Pulmonary artery endothelial cell (primary cell): ENCODE measurements at places on chromosomes 2 and 18. TPM values are rescaled to one million over a fixed set of nuclear protein-coding genes. Genes with fewer than 3 reads are reported as not detected.

DNA sequence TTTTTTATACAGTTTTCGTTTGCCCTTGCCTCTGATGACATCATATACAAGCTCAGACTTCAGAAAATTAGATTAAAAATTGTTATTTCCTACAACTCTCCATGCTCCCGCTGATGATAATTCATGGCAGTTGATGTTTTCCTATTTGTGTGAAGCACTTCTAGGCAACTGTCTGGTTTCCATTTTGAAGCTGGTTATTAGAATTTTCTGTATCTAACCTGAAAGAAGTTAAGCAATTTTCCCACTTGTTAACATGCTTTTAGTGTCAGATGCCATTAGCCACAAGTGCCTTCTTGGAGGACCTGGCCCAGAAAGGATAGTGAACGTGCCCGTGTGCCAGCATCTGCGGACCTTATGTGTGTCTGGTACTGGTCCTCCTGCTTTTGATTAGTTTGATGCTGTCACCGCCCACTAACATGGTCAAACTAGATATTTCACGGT is 347.6 kb upstream of the RAB12 start:
- no peak for DNase-seq

DNA sequence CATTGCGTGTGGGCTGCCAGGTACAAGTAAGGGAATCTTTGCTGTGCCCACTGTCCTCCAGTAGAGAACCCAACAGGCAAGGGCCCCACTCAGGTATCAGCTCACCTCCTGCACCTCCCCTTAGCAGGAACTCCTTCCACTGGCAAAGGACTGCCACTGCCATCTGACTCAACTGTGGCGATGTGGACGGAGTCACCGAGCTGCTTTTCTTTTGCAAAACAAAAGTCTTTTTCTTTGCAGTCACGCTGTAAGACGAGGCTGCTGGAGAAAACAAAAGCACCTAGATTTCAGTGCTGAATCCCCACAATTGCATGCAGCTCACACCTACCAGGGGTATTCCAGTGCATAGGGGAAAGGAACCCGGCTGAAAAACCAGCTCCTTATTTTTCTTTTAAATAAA is 7.9 kb downstream of the MTERF4 start:
- DNase-seq, result no peak

- DNase-seq, result no peak
These were observed 190.1 kb downstream of the CTNNA2 start for GRCh38 chr2:79702905-79703304.

- DNase-seq, result no peak
These were observed 173.9 kb upstream of the ARL4C start for GRCh38 chr2:234670806-234671205.

- no peak for DNase-seq
These were observed 7.6 kb downstream of the HIBCH start for GRCh38 chr2:190311893-190312634.

GRCh38 chr18:36775396-36775795 is 53.4 kb downstream of the TPGS2 start:
- DNase-seq, result no peak

DNA sequence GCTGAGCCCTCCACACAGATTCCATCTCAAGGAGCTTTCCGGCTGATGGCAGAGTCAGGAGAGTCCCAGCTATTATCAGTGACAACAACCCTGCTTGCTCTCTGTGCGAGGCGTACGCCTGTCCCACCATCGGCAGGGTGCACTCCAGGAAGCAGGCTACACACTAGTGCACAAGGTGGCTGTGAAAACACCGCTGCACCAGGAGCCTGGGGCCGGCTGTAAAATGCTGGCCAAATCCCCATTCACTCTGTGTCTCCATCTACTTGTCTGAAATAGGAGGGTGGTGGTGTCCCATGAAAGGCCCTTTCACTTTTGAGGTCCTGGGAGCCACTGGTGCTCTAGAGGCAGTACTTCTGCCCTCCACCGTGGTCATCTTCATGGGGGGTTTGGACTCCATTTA is 183.2 kb upstream of the SMAD2 start:
- no peak for DNase-seq

GRCh38 chr18:53997064-53997463 is 227.4 kb downstream of the MBD2 start:
- no peak for DNase-seq

DNA sequence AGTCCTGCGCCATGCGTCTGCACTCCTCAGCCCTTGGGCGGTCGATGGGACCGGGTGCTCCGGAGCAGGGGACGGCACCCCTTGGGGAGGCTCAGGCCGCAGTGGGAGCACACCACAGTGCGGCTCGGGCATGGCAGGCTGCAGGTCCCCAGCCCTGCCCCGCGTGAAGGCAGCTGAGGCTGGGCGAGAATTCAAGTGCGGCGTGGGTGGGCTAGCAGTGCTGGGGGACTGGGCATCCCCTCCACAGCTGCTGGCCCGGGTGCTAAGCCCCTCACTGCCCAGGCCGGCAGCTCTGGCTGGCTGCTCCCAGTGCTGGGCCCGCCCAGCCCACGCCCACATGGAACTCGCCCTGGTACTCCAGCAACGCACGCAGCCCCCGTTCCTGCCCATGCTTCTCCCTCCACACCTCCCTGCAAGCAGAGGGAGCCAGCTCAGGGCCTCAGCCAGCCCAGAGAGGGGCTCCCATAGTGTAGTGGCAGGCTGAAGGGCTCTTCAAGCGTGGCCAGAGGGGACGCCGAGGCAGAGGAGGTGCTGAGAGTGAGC is 198.3 kb upstream of the CNTNAP5 start:
- no peak for DNase-seq

DNA sequence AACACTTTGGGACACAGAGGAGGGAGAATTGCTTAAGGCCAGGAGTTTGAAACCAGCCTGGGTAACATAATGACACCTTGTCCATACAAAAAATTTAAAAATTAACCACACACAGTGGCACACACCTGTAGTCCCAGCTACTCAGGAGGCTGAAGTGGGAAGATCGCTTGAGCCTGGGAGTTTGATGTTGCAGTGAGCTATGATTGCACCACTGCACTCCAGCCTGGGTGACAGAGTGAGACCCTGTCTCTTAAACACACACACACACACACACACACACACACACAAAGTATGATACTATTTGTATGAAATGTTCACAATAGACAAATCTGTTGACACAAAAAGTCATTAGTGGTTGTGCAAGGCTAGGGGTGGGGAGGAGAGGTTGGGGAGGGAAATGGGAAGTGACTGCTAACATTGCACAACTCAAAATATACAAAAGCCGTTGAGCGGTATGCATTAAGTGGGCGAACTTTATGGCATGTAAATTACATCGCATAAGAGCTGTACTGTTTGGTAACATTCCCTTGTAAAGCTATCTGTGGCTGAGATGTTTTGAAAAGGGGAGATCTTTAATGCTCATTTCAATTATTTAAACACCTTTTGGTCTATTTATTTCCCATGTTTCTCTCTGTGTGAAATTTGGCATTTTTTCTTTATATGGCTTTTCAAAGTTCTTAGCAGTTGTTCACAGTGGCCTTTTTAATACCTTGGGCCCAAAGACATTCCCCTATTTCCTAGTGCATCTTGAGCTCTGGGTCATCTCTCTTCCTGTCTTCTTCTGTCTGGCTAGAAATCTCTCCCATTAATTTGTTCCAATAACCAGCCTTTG is 58.9 kb upstream of the ZNF516 start:
- DNase-seq, result no peak

GRCh38 chr2:195029804-195030654 is 627.0 kb upstream of the SLC39A10 start:
- no peak for DNase-seq

- DNase-seq, result no peak
These were observed 25.6 kb upstream of the INHBB start for GRCh38 chr2:120320318-120320851.

- DNase-seq, result no peak
These were observed 41.3 kb upstream of the PPP1R1C start for GRCh38 chr2:181944164-181944913.

- DNase-seq, result no peak
These were observed 6.5 kb downstream of the MERTK start for GRCh38 chr2:111904726-111905474.

DNA sequence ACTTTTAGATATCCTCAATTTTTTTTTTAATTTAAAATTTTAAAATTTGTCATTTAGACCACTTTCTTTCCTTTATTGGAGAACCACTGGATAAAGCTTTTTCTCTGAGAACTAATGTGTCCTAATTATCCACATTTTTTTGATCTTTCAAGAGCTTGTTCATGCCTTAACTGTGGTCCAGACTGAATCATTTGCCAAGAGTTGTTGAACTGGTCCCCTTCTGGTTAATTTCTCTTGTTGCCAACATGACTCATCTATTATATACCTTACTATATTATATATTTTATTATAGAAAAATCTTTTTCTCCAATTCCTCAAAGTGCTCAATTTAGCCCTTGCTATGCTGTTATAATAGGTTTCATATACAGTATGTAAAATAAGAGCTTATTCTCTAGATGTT is 53.1 kb upstream of the TMEM87B start:
- DNase-seq, result no peak

DNA sequence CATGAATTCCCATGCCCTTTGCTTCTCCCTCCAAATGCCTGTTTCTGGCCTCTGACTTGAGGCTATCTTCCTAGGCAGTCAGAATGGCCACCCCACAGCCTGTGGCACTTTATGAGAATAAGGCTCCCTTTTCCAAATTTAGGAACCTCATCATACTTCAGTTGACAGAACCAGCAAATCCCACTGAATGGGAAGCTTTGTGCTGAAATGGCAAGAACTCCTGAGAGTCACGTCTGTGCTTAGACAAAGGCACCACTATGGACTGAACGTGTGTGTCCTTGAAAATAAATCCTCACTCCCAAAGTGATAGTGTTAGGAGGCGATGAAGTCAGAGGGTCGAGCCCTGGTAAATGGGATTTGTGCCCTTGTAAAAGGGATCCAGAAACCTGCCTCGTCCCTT is 559.9 kb upstream of the SOX11 start:
- no peak for DNase-seq

DNA sequence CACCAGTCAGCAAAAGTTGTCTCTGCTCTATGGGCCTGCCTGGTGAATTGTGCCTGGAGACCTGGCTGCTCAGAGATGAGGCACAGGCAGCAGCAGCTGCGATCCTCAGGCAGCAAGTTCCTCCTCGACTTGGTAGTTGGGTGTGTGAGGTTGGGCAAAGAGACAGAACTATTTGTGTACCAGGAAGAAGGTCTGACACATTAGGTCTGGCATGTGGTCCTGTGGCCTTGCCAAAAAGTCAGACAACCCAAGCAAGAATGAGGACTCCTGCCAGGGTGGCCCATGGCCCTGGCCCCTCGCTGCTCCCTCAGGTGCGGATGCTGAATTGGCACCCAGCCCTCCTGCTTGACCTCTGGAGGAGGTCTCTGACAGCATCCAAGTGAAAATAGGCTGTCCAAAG is 192.7 kb downstream of the DYSF start:
- DNase-seq, result peak; percentile 19

GRCh38 chr18:48002933-48003365 is 72.5 kb upstream of the SMAD2 start:
- DNase-seq, result peak; percentile 66

DNA sequence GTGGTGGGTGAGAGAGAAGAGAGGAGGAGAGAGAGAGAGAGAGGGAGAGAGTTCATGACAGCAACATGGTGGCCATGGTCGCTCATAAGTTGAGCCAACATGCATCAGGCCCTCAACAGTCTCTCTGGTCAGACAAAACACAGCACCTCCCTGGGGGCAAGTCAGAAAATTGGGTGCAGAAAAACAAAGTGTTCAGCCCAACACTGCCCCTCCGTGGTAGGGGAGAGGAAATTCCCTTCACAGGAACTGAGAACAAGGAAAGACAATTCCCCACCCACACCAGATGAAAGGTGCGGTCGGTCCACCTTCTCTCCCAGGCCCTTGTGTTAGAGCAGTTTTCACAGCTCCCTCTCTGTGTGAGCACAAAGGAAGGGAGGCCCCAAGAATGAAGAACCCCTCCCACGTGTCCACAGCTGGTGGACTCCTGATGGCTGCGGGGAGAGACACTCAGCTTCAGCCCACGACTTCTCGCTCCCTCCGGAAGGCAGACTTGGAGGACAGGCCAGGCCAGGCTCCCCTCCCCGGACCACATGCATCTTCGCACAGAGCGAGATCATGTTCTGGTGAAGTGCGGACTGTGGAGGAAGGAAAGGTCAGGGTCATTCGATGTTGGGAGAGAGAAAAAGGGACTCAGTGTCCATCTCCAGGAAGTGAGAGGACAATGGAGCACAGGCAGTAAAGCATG is 181.7 kb downstream of the ANAPC1 start:
- DNase-seq, result no peak

DNA sequence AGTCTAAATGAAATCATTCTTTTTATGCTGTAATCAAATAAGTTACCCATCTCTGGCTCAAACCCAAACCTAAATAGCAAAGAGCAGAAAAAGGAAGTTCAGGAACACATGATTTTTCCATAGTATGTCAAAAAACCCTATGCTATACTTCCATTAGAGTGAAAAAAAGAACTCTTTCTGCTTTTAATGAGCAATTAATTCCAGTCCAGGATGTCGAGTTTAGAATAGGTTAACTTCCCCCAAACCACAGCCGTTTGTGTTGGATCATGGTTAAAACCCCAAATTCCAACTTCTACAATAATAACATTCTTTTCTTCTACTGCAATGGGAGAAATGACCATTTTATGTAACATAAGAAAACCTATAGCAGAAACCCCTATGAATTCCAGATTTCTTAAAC is 171.1 kb upstream of the NRP2 start:
- DNase-seq, result no peak

DNA sequence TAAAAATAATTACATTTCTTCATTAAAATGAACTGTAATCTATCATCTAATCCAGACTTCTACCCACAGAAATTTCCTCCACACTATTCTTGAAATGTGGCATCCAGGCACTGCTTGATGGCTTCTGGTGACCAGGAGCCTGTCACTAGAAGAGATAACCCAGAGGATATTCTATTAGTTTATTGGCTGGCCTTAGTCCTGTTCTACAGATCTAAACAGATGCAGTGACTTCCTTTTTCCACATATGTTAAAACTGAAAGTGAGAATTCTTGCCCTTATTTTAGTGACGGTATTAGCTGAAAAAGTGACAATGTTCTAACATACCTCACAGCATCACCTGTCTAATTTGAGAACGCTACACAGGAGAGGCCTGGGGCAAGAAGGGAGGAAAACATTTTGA is 775.4 kb downstream of the TSN start:
- no peak for DNase-seq

DNA sequence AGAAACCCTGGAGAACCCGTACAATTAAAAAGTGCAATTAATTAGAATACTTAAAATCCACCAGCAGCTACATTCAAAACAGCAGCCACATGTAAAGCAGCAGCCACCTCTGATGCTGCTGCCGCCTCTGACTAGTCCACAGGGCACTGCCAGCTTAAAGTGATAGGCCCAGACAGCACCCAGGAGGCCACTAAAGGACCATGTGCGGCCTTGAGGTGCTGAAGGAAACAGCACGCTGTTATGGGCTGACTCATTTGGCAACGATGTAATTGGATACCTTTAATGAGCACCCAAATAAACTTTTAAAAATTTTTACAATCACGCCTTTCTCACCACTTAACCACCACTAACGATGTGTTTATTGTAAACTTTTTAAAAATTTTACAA is 209.3 kb upstream of the NCKAP5 start:
- DNase-seq, result no peak

PRKAG3 gene
- total RNA-seq, result not detected in 2 replicates

CCDC148 gene
- 0.28 TPM in 1 of 2 replicates, not detected in the other for total RNA-seq

EVX2 gene
- total RNA-seq, result not detected in 2 replicates

UGT1A1 gene
- not detected in 2 replicates for total RNA-seq

LYG2 gene
- total RNA-seq, result not detected in 2 replicates

AP1S3 gene
- total RNA-seq, result 3.4 and 7.2 TPM in 2 replicates

GBX2 gene
- 3.9 and 6.4 TPM in 2 replicates for total RNA-seq

WDR33 gene
- 27.0 and 42.8 TPM in 2 replicates for total RNA-seq

UGT1A7 gene
- not detected in 2 replicates for total RNA-seq

AKAIN1 gene
- not detected in 2 replicates for total RNA-seq
